CD4-positive, alpha-beta T cell treated with Interleukin-6 for 4 hours (primary cell): ENCODE measurements at places on chromosomes 11 and 22.

- no peak for DNase-seq
Measured at GRCh38 chr22:50053861-50054260, 4.2 kb downstream of the TTLL8 start.

DNA sequence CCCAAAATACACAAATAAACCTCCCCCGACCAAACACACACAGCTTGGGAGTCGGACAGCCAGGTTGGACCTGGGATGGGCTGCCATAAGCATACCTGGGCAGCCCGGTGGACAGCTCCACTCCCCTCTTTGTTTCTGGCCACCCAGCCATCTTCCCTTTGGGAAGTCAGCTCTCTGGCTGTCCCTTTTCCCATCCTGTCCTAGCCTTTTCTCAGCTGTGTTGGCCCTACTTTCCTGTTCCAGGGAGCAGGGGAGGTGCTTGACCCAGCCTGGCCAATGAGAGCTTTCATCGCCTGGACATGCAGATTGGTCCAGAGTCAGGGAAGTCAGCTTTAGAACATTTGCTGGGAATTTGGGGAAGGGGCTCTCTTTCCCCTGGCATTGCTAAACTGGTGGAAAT is 68.7 kb upstream of the NECTIN1 start:
- DNase-seq: no peak

GRCh38 chr11:13682212-13682611 is 13.7 kb downstream of the FAR1 start:
- DNase-seq: no peak

DNA sequence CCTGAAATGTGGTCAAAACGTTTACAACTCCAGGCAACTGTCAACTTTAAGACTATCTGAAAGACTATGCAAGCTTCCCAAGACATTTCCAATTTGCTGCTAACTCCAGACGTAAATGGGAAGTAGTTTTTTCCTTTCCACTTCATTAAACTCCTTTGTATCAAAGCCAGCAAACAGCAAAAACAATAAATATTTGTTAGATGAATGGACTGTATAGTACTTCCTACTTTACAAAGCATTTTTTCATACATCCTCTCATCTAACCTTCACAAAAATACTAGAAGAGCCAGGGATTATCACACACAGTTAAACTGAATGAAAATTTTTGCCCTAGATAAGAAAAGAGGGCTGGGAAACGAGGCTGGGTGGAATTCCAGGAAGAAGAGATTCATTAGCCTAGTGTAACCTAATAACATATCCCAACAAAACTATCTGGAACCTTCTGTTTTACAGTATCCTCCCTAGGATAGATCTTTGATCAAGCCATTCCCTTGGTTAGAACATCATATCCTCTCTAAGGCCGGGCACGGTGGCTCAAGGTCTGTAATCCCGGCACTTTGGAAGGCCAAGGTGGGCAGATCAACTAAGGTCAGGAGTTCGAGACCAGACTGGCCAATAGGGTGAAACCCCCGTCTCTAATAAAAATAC is 10.4 kb downstream of the NUP98 start:
- DNase-seq: no peak

DNA sequence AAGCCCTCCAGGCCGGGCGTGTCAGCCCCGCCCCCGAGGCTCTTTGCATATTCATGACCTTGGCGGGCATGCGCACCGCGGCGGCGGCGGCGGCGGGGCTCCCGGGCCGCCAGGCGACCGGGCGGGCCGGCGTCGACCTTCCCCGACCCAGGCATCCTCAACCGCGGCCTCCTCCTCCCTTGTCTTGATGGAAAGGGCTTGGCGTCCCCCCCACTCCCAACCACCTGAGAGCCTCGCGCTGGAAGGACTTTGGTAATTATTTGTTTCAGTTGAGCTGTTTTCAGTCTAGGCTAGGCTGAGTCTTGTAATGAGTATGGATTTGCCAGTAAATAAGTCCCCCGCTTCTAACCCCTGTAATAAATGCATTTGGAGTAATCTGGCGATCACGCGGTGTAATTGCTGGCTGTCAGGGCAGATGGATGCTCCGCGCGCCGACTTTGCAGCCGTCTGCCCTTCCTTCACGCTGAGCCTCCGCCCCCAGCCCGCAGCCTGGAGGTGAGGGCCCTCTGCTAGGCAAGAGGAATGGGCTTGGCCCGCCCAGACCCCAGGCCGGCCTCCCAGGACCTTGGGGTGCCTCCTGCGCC is 25.2 kb downstream of the FLRT1 start:
- DNase-seq: peak; percentile 65

DNA sequence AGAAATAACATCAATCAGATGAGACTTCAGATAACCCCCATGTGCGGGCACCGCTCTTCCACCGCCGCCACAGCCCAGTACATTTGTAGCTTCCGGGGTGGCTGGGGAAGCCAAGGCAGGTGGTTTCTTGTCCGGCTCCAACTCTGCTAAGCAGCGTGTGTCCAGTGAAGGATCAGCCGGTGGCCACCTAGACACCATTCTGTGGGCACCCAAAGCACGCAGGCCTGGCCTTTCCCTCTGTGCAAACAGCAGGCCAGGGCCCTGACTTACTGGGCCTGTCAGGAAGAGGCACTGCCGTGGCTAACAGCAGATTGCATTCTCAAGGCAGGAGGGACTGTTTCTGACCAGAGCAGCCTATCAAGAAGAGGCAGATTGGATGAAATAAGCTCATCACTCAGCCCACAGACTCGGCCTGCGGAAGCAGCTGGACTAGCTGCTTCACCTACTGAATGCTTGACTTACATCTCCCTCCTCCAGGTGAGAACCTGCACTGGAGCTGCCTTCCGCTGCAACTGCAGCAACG is 74.8 kb downstream of the ETS1 start:
- peak; percentile 59 for DNase-seq

- DNase-seq: no peak
Measured at GRCh38 chr11:56457076-56457475, 16.1 kb downstream of the OR5M3 start.

DNA sequence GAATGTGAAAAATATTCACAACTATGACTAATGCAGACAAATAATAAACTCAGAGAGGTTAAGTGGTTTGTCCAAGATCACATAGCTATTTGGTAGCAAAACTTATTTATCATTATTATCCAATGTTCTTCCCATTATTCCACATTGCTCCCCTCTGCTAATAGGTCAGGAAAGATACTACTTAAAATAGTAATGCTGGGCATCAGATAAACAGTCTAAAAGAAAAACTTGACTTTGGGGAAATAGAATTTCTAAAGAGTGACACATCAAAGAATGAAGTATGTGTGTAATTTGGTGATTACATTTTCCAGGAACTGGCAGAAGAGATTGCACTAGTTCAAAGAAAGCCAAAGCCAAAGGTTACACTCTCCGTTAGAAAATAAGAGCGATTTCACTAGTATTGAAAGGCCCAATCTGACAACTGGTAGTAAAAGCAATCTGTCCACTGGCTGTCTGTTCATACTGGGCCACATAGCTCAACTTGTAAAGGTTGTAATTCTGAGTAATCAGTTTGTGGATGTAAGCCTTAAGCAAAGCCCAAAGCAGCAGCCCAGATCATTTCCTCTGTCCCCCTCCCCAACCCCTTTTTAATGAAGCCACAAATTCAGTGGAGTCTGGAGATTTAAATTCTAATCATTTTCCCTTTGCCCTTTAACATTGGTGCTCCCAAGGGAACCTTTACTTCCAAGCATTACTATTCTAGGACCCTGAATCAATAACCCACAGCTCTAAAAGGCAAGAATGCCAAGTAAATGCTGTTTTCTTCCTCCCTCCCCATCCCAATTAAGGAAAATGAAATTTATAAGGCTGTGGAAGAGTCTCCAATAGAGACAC is 283.5 kb downstream of the TTC28 start:
- no peak for DNase-seq

GRCh38 chr22:49570032-49570848 is 257.4 kb downstream of the BRD1 start:
- DNase-seq: no peak

- no peak for DNase-seq
Measured at GRCh38 chr11:59804061-59804460, 6.5 kb downstream of the MRPL16 start.

DNA sequence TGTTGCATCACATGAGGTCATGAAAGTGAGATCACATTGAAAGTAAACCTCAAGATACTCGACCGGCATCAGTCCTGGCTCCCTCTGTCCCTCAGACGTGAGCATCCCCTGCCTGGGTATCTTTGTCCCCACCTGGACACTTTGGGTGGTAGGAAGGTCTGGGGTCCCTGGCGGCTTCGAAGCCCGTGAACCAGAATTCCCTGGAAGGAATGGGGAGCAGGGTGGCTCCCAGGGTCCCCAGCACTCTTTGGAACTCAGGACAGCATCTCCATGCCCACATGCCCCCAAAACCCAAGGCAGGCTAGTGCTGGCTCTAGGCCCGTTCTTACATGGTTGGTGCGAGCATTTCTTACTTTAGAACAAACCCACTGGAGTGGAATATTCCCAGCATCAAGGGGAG is 7.5 kb downstream of the DERL3 start:
- no peak for DNase-seq

GRCh38 chr11:4195909-4196308 is 101.3 kb downstream of the RRM1 start:
- DNase-seq: no peak

- no peak for DNase-seq
Measured at GRCh38 chr11:131993246-131993645, 622.8 kb downstream of the NTM start.

DNA sequence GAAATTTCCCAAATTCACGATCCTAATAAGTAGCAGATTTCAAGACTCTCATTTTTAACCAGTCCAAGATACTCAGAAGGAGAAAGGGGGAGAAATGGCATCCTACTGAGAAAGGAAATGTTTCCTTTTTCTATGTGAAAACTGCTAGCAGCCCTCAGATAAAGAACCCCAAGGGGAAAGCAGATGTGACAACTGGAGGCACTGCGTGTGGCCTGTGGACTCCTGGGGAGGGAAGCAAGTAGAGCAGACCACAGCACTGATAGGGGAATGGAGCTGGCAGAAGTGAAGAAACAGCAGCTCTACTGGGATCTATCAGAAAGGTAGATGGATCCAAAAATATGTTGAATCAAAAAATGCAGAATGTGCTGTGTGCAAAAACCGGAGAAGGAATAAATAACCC is 239.7 kb upstream of the API5 start:
- DNase-seq: no peak

GRCh38 chr11:1668911-1669473 is 28.0 kb upstream of the KRTAP5-6 start:
- DNase-seq: no peak

DNA sequence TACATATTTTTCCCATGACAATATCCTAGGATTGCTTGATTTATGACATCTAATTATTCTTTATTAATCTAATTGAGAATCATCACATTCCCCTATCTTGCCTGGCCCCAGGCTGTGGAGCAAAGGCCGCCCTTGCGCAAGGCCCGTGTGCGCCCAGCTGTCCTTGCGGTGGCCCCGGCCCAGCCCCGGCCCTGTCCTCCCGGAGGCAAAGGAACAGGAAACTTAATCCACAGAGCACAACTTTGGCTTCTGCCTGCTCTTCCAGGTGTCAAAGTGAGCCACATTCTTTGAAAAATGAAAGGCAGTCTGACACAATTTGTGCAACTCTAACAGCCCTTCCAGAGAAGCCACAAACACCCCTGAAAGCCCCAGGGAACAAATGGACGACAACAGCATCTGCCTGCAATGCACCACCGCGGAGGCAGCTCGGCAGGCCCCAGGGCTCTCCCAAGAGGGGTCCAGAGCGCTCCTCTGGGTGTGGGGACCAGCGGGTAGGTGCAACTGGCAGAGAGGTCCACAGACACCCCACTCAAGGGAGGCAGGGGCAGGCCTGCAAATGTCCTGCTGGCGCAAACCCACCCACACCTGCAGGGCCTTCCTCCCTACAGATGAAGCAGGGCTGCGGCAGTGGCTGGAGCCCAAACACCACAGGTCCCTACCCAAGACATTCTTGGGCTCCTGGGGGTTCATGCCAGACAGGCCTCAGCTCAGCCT is 30.3 kb downstream of the GNB1L start:
- DNase-seq: no peak

GRCh38 chr11:71178076-71178475 is 74.3 kb downstream of the SHANK2 start:
- DNase-seq: no peak

- DNase-seq: no peak
Measured at GRCh38 chr22:50505776-50506610, 1.5 kb downstream of the LMF2 start.

GRCh38 chr22:30825711-30826505 is 131.2 kb downstream of the OSBP2 start:
- DNase-seq: no peak

- no peak for DNase-seq
Measured at GRCh38 chr11:70398834-70399680, 728 bp downstream of the CTTN start.

GRCh38 chr11:121153472-121153871 is 52.4 kb downstream of the TECTA start:
- DNase-seq: no peak

- DNase-seq: no peak
Measured at GRCh38 chr11:73651661-73652045, 5.3 kb downstream of the PLEKHB1 start.

GRCh38 chr11:131739243-131739882 is 368.9 kb downstream of the NTM start:
- no peak for DNase-seq

- DNase-seq: no peak
Measured at GRCh38 chr22:47610281-47610680, 847.8 kb downstream of the TBC1D22A start.

DNA sequence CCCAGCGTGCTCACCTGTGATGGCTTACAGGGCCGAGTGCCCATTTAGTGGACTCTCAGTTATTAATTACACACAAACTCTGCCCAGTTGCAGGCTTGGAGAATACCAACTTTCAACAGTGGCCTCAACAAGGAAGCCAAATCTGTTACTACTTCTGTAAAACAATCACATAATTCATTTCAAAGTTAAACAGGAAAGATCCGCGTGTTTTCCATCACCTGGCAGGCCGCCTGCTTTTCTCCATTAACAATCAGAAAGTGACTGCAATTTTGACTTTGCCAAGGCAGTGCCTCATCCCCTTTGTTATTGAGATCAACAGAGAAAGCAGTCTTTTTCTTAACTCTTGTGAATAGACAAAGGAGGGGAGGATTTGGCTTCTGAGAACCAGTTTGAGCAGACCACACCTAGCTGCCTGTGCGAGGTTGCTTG is 77.7 kb downstream of the BARX2 start:
- no peak for DNase-seq

DNA sequence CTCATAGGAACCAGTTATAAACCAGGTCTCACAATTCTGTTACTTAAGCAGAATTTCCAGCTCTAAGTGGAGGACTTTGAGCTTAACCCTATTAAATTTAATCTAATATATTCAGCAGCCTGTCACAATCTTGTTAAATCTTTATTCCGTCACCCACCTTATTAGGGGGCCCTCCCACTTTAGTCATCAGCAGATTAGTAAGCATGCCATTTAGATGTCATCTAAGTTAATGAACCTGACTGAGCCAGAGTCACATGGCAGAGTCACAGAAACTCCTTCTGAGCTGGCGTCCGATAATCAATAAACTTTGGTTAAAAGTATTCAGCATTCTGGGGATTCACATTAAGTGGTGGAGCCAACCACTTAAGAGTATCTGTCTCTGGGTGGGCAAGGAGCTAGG is 35.1 kb downstream of the TTC12 start:
- DNase-seq: no peak

DNA sequence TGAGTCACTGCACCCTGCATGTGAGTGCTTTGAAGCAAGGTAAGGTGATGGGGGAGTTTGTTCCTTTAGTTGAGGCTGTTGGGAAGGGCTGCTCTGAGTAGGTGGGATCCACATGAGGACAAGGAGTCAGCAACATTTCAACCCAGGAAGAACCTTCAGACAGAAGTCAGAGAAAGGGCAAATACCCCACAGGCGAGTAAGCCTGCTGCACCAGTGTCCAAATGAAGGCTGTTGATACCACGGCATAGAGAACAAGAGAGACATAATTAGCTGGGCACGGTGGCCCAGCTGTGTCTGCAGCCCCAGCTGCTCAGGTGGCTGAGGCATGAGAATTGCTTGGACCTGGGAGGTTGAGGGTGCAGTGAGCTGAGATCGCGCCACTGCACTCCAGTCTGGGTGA is 54.3 kb upstream of the CLMP start:
- DNase-seq: no peak
